ENCODE measurements at places on chromosomes 2 and 18.

- no peak for DNase-seq
These were observed 102.2 kb upstream of the ASB18 start for GRCh38 chr2:236366397-236366796.

- no peak for DNase-seq
These were observed 2092.7 kb upstream of the PIK3C3 start for GRCh38 chr18:39862341-39862740.

DNA sequence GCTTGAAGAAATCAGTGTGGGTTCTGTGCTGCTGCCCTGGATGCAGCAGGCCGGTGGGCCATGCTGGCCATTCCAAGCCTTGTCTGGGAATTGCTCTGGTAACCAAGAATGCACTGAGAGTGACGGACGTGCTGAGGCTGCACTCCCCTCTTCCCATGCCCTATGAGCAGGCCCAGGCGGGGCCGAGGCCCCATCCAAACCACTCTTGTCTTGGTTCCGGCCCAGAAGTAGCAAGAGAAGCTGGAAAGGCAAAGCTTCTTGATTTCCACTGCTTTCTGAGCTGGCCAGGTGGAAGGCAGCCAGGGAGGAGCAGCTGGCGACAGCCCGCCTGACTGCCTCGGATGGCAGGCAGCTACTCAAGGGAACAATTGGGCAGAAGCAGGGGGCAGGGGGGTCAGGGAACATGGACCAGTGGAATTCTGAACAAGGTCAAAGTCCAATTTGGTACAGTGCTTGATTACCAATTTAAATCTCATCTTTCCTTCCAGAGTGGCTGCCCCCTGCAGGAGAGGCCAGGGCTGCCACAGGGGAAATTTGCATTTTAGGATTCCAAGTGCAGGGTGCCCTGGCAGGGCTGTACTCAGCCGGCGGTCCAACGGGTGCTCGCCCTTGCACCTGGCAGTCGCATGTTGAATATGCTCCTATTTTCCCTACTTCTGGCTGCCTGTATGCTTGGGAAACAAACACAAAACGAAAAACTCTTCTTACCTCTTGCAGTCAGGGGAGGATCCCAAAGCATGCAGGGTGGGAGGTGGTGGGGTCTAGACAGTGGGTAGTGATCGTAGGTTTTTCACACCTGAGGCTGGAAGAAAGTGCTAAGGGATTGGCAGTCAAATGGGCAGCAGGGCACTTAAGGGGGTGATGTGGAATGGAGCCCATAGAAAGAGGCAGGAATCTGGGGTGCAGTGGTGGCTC, 67.3 kb downstream of the LIPG start:
- DNase-seq: no peak

GRCh38 chr2:151423760-151424159, 14.1 kb downstream of the RIF1 start:
- DNase-seq: no peak

- DNase-seq: no peak
These were observed 211.9 kb downstream of the RBM43 start for GRCh38 chr2:151049746-151050145.

GRCh38 chr18:76977684-76978232, 154.8 kb downstream of the MBP start:
- no peak for DNase-seq

DNA sequence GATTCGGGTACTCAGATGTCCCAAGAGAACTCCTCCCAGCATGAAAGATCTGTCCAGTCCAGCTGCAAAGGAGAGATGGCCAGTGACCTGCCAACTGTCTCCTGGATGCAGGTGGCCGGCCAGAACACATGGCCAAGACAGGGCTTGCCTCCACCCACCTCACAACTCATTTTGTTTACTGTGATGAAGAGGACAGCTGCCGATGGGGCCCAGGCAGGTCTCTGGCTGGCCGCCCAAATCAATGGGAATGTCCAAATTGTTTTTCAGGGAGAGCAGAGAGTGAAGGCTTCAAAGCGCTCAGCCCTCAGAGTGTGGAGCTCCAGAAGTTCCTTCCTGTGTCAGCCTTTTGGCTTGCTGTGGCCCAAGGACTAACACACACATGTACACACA, 41.9 kb downstream of the FOSL2 start:
- no peak for DNase-seq

DNA sequence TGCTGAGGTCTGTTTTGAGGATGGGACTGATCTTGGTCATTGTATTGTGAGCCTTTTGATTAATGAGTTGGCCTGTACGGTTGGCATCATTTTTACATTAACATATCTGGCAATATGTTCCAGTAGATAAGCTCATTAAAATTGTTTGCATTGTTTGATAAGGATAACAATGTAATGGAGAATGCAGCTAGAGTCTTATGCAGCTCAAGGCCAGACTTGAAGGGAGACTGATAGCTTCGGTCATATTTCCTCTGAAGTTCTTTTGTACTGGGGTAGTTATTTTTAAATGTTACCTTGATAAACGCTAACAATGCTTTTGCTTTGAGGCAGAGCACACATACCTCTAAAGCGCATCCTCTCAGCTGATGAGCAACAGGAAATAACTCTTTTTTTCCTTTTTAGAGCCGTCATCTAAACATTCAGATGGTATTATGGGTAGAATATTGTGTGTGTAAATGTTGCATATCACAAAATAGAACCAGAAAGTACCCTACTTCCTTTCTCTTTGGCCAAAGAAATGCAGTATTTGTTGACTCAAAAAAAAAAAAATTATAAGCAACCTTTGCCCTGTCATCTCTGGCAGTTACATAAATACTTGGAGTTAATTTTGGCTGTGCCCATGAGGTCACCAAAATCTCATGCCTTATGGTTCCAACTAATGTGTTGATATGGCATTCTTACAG, 1.3 kb downstream of the MAPRE2 start:
- DNase-seq: peak; percentile 41

- DNase-seq: no peak
These were observed 49.2 kb downstream of the ICA1L start for GRCh38 chr2:202822411-202822810.

DNA sequence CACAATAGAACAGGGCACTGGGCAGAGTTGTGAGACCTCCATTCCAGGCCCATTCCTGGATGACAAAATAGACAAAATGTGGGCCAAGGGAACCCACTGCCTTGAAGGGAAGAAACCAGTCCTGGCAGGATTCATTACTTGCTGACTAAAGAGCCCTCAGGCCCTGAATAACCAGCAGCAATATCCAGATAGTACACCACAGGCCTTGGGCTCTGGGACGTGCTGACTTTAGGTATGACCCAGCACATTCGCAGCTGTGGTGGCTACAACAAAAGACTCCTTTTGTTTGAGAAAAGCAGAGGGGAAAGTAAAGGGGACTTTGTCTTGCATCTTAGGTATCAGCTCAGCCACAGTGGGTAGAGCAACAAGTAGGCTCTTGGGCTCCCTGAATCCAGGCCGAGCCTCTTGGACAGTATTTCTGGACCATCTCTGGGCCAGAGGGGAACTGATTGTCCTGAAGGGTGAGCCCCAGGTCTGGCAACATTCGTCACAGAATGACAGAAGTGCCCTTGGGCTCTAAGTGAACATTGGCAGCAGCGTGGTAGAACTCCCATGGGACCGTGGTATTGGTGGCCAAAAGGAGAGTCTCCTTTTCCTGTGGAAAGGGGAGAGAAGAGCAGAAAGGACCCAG, 89.9 kb upstream of the CD226 start:
- no peak for DNase-seq

GRCh38 chr2:119109866-119110265, 48.7 kb downstream of the C1QL2 start:
- no peak for DNase-seq

GRCh38 chr2:72952110-72952823, 34.9 kb downstream of the EMX1 start:
- DNase-seq: no peak

All from OCI-LY7 (cell line).